Activated CD8-positive, alpha-beta T cell treated with anti-CD3 and anti-CD28 coated beads for 36 hours (primary cell): ENCODE measurements at places on chromosomes 2 and 18.
A peak's percentile ranks its signal among the peaks of the same experiment; 100 is the strongest.

DNA sequence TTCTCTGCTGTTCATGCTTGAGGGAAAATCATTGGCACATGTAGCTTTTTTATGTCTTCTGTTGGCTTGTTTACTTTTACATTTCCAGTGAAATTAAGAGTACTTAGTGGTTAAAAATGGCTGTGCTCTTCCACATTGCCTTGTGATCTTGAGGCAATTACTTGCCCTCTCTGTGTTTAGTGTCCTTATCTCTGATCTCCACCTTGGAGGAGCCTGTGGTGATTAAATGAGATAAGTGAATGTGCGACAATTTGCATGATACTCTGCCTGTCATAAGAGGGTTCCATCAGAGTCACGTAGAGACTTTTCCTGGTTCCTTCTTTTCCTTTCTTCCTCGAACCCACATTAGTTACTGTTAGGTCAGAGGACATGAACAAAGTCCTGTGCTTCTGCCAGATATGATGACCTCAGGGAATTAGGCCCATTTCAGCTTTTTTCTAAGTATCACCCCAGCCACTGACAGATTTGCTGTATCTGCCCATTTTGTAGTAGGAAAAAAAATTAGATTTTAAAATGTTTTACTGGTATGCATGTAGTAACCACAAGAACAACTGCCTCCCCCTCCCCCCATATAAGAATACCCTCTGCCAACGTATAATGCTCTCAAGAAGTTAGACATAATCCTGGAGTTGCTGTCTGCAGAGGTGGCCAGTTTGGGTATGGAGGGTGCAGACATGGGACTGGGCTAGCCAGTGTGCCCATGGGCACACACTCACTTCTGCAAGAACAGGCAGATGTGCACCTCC is 51.9 kb downstream of the TET3 start:
- DNase-seq = no peak

DNA sequence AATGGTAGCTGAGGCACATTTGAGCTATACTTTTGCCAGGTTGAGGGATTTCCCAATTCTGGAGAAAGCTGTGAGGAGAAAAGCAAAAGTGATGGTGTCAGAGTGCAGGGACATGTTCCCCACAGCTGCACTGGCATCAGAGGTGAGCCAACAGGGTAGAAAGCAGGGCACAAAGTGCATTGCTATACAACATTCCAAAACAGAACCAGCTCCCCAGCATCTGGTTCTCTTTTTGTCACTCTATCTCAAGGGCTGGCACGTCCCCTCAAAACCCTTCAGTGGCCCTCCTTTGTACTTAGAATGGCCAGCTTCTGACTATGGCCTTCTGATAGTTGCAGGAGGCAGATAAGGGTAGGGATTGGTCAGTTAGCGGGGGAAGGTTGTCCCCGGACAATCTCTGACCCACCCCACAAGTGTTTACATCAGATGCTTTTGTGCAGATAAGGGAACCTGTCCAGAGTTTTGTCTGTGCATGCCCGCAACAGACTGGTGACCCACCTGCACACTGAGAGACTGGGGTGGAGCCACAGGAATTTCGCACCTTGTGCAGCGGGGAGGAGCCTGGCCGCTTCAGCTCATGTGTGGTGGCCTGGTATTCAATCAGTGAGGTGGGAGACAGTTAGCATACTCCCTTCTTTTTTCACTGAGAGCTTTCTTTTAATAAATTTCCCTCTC is 31.0 kb upstream of the TMEM17 start:
- DNase-seq = no peak

DNA sequence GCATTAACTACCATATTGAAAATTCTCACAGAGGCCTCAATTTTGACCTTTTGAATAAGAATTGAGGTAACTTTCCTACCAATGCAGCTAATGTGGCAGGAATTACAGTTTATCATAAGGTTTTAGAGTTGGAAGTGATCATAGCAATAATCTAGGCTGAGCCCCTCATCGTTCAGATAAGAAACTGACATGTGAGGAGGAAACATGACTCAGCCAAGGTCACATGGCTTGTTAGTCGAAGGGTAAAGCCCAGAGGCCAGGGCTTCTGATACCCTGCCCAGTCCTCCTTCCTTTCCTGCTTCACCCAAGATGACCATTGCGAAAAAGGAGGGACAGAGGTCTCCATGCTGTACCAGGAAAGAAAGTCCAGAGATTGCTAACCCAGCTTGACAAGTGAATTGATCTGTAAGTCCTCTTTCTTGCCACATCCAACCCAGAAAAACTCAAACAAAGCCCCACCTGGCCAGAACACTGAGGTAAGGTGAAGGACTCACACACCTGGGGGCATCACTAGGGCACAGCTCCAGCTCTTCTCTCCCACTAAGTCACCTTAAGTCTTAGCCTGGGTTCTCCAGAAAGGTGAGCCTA is 174.8 kb downstream of the EN1 start:
- DNase-seq = no peak

GRCh38 chr2:145431181-145431951 is 911.4 kb upstream of the ZEB2 start:
- no peak for DNase-seq

GRCh38 chr2:25274868-25275574 is 66.7 kb downstream of the DNMT3A start:
- DNase-seq = peak; percentile 82

DNA sequence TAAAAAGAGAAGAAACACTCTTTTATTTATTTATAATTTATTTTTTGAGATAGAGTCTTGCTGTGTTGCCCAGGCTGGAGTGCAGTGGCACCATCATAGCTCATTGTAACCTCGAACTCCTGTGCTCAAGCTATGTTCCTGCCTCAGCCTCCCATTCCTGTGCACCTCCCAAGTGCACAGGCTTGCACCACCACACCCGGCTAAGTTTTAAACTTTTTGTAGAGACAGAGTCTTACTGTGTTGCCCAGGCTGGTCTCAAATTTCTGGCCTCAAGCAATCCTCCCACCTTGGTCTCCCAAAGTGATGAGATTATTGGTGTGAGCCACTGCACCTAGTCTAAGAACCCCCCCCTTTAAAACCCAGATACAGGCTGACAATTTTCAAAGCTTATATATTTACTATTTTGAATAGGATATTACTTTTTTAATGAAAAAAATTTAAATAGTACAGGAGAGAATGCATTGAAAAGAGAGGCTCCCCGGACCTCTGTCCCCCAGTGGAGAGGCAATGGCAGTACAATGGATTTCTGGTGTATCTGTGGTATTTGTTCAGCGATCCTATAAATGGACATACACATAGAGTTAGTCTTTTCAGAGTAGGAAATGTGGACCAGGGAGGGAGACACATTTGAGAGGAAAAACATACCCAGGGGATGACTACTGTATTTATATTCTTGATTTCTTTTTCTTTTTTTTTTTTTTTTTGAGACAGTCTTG is 48.1 kb upstream of the CNOT11 start:
- DNase-seq = no peak

DNA sequence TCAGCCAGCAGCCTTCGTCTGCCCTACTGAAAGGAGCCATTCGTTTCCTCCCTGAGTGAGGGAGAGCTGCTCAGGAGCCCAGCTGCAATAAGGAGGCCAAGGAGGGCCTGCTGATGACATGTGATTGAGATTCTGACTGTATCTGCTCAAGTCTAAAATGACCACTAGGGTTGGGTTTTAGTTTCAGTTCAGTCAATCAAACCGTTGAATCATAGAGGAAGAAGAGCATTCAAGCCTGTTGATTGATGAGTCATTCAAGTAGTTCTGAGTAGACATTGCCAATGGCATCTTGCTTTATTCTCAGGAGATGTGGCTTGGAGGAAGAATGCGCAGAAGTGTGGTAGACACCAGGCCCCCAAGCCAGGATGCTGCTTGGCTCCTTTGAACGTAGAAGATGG is 19.9 kb upstream of the BCL2L11 start:
- DNase-seq = peak; percentile 38

- no peak for DNase-seq
These were observed 41.3 kb upstream of the CCDC68 start for GRCh38 chr18:55000529-55000928.
